ENCODE measurements at places on chromosomes 12 and 14.

DNA sequence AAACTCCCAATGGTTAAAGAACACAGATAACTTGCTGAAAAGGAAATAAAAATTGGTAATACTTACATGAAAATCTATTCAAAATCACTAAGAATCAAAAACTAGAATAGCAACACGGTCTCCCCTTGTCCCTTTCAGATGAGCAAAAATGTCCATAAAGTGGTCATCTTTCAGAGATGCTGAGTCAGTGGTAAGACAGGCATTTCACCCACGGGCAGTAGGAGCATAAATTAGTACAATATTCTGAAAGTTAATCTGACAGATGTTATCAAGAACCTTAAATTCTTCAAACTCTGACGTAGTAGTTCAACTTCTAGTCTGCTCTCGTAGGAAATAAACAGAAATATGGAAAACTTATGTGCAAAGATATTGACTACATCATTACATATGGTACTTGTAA lies 33.1 kb upstream of the GNPNAT1 start:
- DNase-seq: no peak

GRCh38 chr14:36508418-36509068 lies 11.5 kb downstream of the NKX2-1 start:
- no peak for DNase-seq

DNA sequence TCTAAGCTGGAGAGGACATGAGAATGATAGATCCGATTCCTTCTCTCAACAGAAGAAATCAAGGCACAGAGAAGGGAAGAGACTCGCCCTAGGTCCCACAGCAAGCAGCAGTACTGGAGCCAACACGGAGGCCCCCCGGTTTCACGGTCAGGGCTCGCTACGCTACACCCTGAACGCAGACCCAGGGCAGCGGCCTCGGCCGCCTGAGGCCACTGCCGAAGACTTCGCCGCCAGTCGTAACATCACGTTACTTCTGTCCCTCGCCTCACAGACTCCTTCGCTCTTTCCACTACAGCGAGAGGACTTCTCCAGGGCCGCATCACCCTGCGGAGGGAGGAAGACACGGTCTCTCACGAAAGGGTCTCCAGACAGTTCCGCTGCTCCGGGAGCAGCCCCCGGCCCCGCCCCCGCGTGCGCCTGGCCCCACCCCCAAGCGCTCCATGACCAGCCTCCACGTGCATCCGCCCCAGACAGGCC lies 411 bp upstream of the DCAF4 start:
- DNase-seq: no peak

DNA sequence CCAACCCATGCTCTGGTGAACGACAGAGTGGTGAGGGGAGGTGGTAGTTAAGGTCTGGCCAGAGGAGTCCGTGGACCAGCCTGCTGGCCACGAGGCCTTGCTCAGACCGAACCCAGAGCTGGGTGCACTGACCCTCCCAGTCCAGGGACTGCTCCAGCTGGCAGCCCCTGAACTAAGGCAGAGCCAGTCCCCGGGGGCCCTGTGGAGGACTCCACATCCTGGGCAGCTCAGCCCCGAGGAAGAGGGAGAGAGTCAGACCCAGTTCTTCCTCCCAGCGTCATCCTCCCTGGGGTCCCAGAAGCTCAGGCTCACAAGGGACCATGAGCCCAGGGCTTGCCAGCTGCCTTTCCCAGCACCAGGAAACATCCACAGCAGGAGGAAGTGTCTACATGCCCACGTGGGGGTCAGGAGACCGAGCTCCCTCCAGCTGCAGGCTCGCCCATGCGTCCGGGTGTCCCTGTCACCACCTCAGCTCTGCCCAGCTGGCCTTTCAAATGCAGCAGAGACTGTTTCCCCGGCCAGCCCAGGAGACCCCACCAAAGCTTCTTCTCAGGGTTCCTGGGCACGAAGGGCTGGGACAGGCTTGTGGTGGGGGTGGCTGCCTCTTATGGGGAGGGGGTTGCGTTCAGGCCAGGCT lies 194.4 kb downstream of the KIF26A start:
- no peak for DNase-seq

DNA sequence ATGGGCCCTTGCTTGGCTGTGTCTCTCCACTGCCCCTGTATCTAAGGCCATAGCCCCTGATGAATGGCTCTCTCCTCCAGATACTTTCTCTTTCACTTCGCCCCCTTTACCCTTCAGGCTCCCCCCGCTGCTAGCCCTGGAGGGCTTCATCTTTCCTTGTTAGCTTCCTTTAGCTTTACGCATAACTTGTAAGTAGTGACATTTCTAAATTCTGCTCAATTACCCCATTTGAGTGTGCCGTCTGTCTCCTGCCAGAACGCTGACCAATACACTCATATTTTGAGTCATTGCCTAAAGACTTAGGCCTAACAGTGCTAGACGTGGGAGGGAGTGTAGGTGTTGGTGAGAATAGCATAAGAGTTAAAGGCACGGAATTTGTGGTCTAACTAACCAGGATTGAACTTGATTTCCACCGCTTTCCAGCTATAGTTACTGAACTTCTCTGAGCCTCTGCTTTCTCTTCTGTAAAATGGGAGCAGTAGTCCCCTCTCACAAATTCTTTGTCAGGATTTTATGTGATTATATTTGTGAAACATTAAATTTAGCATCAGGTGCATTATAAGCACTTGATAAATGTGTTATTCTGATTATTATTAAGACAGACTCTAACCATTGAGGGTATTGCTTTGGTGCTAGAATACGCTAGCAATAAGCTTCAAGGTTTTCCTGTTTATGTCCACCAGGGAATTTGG lies 129.3 kb downstream of the ZFP36L1 start:
- DNase-seq: peak; percentile 46

DNA sequence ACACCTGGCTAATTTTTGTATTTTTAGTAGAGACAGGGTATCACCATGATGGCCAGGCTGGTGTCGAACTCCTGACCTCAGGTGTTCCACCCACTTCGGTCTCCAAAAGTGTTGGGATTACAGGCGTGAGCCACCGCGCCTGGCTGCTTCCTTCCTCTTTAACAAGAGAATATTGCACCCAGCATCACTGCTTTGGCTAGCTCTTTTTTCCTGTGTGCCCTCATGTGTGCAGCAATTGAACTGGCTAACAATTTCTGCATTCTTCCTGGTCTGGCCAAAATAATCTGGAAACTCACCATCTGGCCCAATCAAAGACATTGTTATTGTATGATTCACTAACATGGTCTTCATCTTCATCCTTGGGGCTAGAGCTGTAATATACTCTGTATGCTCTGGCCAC lies 2.7 kb upstream of the ASB8 start:
- DNase-seq: no peak

- no peak for DNase-seq
Measured at GRCh38 chr14:45144658-45145057, 8.9 kb downstream of the FANCM start.

GRCh38 chr12:44775901-44776300 lies 100.2 kb downstream of the NELL2 start:
- DNase-seq: no peak

DNA sequence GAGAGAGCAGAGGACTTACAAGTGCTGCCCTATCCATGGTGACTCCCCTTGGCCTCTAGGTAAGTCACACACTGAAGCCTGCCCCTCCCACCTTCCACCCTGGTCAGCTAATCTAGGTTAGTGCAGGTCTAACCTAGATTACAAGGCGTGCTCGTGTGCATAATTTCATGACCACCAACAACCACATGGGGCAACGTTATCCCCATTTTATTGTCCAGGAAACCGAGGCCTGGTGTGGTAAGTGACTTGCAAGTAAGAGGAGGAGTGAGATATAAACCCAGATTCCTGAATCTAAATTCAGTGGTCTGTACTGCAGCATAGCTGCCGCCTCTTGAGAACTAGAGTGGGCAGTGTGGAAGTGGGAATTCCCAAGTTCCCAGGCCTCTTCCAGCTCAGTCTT lies 171.1 kb downstream of the DAD1 start:
- no peak for DNase-seq

- DNase-seq: peak; percentile 68
Measured at GRCh38 chr12:92912052-92912451, 17.0 kb downstream of the EEA1 start.

DNA sequence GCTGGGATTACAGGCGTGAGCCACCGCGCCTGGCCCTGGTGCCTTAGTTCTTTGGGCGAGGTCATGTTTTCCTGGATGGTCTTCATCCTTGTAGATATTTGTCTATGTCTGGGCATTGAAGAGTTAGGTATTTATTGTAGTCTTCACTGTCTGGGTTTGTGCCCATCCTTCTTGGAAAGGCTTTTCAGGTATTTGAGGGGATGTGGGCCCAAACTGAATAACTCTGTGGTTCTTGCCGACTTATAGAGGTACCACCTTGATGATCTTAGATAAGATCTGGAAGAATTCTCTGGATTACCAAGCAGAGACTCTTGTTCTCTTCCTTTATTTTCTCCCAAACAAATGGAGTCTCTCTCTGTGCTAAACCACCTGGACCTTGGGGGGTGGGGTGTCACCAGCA lies 18.9 kb downstream of the FGD4 start:
- DNase-seq: no peak

GRCh38 chr12:91361864-91362263 lies 179.2 kb upstream of the DCN start:
- peak; percentile 39 for DNase-seq

GRCh38 chr12:109510196-109510595 lies 32.8 kb downstream of the UBE3B start:
- DNase-seq: no peak

DNA sequence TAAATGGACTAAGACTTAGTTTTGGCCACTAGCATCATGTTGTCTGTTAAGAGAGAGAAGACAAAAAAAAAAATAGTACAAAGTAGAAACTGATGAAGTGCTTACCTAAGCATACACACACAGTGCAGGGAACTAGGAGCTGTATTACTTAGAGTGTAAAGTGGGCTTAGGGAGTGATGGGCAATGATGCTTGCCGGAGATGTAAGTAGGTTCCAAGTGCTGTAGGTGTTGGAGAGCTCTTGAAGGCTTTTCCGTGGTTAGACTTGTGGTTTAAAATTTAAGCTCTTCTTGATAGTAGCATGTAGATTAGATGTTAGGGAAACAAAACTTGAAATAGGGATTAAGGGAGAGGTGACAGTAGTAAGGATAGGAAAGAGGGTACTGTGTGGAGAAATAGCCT lies 34.7 kb downstream of the MIA2 start:
- no peak for DNase-seq

DNA sequence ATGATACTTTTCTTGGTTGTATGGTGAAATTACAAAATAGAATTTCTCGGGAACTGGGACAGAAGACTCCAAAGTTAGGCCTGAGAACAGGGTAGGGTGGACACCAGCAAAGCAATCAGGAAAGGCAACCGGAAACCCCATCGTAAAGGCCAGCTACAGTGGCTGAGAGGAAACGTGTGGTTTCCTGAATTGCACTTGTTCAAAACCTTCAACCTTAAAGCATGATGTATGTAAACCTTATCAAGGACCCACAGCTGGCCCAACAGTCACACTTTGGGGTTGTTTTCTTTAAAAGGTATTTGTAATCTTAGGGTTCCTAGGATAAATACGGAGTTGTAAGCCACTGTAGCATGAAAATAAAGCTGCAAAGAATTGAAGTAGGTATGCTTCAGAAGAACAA lies 2.2 kb upstream of the PTGDR start:
- DNase-seq: no peak

DNA sequence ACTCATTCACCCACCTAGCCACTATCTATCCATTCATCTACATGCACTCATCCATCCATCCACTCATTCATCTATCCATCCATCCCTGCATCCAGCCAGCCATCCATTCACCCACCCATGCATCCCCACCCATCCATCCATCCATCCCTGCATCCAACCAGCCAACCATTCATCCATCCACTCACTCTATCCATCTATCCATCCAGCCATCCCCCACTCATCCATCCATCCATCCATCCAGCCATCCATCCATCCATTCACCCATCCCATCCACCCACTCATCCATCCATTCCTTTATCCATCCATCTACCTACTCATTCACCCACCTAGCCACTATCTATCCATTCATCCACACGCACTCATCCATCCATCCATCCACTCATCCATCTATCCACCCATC lies 73.1 kb downstream of the NOC4L start:
- DNase-seq: no peak

- no peak for DNase-seq
Measured at GRCh38 chr14:89296281-89296745, 120.7 kb downstream of the FOXN3 start.

- DNase-seq: no peak
Measured at GRCh38 chr14:24630087-24630871, 3.7 kb downstream of the GZMB start.

DNA sequence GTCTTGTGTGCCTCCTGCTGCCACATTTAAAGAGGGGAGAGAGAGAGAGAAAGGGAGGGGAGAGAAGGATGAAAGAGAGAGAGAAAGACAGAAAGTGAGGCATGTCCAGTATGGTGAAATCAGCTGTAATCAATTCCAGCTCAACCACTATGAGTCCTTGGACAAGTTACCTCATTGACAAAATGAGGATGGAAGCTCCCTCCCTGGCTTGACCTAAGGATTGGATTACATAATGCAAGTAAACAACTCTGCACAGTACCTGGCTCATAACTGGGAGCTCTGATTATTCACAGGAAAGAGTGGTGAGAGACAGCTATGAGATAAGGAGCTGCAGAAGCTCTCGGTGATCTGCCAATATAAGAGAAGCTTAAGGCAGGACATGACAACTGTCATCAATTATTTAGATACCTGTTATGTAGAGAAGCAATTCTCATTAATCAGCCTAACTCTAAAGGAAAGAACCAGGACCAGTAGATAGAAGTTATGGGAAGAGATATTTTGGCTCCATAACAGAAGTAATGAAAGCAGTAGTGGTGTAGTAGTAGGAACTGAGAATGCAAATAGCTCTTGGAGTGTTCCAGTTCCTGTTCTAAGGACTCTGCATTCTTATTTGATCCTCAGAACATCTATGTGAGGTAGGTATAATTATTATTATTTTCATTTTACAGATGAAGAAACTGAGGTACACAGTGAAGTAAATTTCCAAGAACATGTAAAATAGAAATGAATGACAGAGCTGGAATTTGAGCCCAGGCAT lies 791.6 kb downstream of the DIO2 start:
- DNase-seq: no peak

GRCh38 chr14:102075155-102075554 lies 11.7 kb downstream of the HSP90AA1 start:
- no peak for DNase-seq

DNA sequence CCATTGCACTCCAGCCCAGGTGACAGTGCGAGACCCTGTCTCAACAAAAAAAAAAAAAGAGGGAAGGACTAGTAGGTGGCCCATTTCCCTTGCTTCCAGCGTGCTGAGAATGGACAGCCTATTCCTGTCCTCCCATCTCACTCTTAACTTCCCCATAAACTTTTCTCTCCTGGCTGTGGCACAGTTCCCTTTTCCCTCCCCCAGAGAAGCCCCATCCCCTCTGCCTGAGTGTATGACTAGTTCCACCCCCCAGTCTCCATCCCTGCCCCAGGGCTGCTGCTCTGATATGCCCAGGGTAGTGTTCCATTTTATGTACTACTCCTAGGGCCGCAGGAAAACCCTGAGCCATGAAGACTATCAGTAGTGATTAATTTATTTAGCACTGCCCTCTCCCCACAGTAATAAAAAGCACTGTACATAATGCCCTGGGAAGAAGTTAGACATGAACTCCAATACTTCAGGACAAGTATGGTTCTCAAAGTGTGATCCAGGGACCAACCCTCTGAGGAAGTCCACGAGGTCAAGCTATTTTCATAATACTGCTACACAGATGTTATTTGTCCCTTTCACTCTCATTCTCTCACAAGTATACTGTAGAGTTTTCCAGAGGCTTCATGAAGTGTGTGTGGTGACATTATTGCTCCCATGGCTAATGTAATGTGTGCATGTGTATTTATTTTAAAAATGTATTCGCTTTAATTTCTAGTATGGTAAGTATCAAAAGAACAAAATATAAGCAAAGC lies 11.5 kb upstream of the CHD4 start:
- DNase-seq: no peak
